ENCODE measurements at places on chromosomes 7 and 10.
A peak's percentile ranks its signal among the peaks of the same experiment; 100 is the strongest.

GRCh38 chr7:83429493-83429892, 219.4 kb downstream of the SEMA3E start:
- DNase-seq, result no peak

DNA sequence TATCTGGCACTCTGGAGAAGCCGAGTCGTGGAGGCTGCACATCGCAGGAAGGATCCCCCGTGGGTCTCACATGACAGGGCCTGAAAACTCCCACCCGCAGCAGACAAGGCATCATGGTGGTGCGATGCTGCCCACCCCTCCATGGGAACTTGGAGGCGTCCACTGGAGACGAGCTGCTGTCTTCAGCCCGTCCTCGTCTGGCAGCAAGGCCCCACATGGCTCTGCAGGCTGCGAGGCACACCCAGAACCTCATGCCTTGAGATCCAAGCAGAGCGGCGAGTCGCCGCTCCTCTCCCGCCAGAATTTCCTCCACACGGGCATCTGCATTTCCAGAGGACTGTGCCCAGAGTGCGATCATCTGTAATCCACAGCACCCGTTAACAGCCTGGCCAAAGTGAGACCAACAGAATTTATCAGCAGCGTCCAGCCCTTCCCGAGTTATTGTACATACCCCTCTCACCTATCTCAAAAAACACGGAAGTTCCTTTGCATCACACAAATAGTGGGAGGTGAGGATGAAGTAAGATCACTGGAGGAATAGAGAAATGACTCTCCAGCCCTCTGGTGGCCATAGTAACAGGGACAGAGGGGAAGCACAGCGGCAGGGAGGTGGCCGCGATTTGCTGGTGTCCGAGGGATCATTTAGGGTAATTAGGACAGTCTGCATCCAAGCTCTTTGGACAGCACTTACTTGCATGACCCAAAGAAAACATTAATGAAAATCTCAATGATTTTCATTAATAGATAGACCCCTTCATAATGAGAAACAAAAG, 292.4 kb downstream of the USP6NL start:
- DNase-seq, result no peak

- DNase-seq, result no peak
These were observed 69.8 kb upstream of the DNAJB12 start for GRCh38 chr10:72424561-72424960.

DNA sequence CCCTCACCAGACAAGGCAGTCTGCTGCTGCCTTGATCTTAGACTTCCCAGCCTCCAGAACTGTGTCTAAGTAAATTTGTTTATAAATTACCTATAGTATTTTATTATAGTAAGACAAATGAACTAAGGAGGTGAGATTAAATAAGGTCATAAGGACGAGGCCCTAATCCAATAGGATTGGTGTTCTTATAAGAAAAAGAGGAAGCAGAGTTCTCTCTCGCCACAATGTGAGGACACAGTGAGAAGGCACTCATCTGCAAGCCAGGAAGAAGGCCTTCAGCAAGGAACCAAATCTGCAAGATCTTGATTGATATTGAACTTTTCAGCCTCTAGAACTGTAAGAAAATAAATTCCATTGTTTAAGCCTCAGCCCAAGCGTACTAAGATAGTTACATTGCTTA, 6.1 kb upstream of the ZNF438 start:
- no peak for DNase-seq

GRCh38 chr10:131537281-131537680, 225.8 kb upstream of the TCERG1L start:
- no peak for DNase-seq

- DNase-seq, result no peak
These were observed 51.8 kb upstream of the CHST3 start for GRCh38 chr10:71912431-71912830.

DNA sequence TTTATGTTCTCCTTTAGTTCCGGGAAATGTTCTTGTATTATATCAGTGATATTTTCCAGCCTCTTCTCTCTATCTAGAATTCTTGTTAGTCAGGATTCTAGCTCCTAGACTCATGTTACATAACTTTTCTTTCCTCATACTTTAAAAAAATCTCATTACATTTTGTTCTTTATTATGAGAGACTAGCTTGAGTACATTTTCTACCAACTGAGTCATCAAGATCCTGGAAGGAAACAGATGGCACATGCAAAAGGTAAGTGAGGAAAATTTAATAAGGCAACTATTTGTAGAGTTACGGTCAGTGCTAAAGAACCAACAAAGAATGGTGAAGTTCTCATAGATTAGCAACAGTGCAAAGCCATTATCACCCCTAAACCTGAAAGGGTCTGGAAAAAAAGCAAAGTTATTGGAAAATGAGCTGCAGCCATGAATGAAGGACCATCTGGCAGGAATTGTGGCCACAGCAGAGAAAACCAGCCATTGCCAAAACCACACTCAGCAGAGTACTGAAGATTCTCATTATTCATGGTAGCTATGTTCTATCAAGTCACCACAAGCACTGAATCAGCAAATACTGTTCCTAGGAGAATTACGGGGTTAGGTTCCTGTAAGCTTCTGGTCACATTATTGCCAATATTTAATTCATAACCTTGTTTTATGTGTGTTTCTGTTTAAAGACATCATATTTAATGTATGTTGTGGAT, 98.3 kb upstream of the C7orf33 start:
- DNase-seq, result no peak

DNA sequence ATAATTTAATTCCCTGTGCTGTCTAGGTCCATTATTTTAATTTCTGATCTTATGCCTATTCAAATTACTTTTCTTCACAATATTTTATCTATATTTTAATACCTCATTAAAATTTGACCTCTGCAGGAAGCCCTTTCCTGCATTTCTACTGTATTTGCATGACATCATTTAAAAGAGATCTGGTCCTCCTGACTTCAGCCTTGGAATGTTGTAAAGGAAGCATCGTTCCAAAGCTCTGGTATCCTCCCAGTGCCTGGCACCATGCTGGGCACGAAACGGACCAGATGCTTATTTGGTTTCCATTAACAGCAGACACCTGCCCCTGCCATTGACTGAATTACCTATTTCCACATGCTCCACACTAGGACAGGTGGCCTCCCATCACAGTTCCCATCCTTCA, 247.5 kb downstream of the KLF6 start:
- DNase-seq, result no peak

GRCh38 chr7:134351424-134351823, 34.7 kb upstream of the SLC35B4 start:
- no peak for DNase-seq

DNA sequence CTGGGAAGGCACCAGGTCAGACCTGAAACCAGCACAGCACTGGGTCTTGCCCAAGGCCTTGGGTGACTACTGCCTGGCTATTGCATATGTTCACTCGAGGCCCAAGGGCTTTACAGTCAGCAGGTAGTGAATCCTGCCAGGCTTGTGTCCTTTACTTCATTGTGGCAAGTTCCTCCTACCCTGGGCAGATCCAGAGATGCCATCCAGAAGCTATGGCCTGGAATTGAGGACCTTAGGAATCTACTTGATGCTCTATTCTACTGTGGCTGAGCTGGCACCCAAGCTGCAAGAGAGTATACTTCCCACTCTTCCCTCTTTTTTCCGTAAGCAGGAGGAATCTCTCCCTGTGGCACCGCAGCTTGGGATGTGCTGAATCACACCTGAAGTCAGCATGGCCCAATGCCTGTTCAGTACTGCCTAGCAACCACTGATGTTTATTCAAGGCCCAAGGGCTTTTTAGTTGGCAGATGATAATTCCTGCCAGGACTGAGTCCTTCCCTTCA, 246.7 kb upstream of the CTBP2 start:
- peak; percentile 6 for DNase-seq

GRCh38 chr10:43231523-43232078, 35.3 kb downstream of the RASGEF1A start:
- no peak for DNase-seq

GRCh38 chr7:7988706-7989105, 20.1 kb downstream of the GLCCI1 start:
- DNase-seq, result no peak
